Small intestine (tissue), 16 donors: ENCODE measurements at places on chromosomes 11 and 22. TPM values are rescaled to one million over a fixed set of nuclear protein-coding genes. Genes with fewer than 3 reads are reported as not detected.

Gene MMP8
- 0.18 TPM for polyA plus RNA-seq

Gene NAGA
- polyA plus RNA-seq = 14.3 TPM

Gene SMIM35
- polyA plus RNA-seq = 0.03 TPM

Gene SLC22A6
- polyA plus RNA-seq = not detected

Gene PATE2
- polyA plus RNA-seq = not detected

Gene NNMT
- polyA plus RNA-seq = 31.1 TPM

Gene OR52H1
- polyA plus RNA-seq = not detected

Gene SCGB1D2
- polyA plus RNA-seq = not detected

Gene PNPLA3
- 0.53 TPM for polyA plus RNA-seq

Gene RIN1
- polyA plus RNA-seq = 7.3 TPM

Gene TP53I11
- polyA plus RNA-seq = 105 TPM
